ENCODE measurements at places on chromosomes 1 and 21.

GRCh38 chr1:17097787-17098186 is 21.5 kb downstream of the PADI2 start:
- DNase-seq, result no peak

- no peak for DNase-seq
Observed at GRCh38 chr1:219086956-219087469, 86.7 kb upstream of the LYPLAL1 start.

DNA sequence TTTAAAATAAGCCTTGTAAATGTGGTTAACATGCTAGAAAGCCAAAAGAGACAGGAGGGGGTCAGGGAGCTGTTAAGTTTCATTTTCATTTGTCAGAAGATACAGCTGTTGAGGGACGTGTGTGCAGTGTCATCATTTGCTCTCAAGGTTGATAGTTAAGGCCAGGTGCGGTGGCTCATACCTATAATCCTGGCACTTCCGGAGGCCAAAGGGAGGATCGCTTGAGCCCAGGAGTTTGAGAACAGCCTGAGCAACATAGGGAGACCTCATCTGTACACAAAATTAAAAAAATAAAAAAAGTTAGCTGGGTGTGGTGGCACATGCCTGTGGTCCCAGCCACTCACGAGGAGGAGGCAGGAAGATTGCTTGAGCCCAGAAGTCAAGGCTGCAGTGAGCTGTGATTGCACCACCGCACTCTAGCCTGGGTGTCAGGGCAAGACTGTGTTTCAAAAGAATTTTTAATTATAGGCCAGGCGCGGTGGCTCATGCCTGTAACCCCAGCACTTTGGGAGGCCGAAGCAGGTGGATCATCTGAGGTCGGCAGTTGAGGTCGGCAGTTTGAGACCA is 22.7 kb downstream of the ZBTB8OS start:
- DNase-seq, result no peak

DNA sequence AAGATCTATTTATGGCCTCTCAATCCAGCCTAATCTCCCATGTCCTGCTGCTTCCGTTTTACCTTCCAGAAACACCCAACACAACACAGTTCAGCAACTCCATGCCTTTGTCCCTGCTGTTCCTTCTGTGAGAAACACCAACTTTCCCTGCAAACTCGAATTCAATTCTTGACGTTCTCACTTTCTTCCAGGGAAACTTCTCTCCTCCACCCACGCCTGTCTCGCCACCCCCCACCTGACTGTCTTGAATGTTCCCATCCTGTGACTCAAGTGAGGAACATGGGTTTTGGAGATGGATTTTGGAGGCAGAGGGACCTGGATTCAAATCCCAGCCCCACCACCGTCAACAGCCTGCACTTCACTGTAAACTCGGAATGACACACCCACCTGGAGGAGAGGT is 44.8 kb downstream of the GRHL3 start:
- DNase-seq, result no peak

DNA sequence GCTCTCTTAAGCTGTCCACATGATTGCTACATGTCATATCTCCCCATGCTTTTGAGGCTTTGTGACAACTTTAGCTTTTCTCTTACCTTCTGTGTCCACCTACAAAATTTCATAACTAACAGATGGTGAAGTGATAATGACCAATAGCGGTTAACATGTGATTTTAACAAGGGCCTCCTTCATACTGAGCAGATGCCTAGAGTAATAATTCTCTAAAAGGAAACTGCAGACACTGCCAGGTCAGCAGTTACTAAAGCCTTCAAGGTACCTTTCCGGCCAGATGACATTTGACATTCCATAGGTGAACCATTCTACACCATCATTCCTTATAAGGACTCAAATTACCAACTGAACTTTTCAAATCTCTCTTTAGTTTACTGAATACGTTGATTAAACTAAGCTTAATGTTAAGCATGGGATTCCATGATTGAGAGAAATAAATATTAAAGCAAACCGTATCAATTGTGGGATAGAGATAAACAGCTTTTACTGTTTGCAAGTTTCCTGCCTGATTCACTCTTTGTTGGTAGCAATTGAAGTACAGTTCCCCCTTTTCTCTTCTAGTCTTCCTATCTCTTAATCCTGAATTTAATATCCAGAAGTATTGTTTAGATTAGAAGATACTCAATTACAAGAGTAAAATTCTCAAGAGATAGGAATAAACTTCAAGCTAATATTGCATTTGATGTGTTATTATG is 205.1 kb downstream of the PLA2G4A start:
- no peak for DNase-seq

- DNase-seq, result no peak
Observed at GRCh38 chr1:230176871-230177411, 109.9 kb downstream of the GALNT2 start.

DNA sequence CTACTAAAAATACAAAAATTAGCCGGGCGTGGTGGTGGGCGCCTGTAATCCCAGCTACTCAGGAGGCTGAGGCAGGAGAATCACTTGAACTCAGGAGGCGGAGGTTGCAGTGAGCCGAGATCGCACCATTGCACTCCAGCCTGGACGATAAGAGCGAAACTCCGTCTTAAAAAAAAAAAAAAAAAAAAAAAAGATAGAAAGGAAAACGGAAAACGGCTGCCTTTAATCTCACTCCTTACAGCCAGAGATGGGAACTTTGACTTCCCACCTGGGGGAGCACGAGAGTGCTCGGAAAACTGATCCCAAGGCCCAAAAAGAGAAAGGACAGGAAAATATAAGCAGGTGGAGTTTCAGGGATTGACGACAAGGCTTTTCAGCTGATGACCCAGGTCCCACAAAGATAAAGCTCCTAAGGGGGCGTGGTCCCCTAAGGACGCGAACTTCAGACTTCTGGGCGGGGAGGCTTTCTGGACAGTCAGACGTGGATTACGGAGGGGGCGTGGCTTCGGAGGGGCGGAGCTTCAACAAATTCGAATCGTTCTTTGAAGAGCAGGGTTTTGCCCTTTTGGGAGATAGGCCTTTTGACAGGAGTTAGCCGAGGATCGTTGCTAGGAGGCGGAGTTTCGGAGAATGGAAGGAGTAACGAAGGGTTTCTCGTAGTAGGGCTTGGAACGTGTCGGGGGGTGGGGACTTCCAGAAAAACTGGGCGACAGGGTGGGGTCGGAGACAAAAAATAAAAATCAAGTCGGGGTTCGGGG is 958 bp upstream of the CKS1B start:
- DNase-seq, result peak; percentile 79

DNA sequence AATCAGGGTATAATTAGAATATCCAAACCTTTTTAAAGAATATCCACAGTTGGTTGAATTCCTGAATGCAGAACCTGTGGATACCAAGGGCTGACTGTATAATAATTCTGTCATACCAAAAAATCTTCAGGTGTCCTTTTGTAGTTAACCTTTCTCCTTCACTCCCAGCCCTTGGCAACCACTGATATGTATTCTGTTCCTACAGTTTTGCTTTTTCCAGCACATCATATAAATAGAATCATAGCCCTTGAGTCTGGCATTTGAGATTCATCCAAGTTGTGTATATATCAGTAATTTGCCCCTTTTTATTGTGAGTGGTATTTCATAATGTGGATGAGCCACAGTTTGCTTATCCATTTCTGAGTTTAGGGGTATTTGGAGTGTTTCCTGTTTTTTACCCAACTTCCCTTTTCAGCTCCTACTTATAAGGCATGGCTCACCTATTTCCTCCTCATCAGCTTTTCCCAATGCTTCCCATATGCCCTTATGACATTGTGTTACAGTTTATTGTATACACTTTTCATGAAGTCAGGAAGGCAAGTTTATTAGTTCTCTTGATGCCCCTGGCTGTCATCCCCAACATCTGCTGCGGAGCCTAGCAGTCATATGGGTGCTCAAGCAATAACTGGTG is 35.0 kb upstream of the AGO1 start:
- DNase-seq, result no peak

DNA sequence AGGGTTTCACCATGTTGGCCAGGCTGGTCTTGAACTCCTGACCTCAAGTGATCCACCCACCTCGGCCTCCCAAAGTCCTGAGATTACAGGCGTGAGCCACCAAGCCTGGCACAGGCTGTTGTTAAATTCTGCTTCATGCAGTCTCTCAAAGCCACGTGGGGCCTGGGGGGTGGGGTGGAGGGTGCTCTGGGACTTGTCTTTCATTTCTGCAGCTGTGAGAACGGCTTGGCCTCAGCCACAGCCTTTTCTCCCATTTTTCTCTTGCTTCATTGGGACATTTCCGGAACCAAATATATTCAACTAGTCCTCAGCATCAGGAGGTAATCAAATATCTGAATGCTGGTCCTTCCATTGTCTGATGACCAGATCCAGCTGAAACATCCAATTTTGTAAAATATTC is 27.6 kb upstream of the KCNE2 start:
- no peak for DNase-seq

DNA sequence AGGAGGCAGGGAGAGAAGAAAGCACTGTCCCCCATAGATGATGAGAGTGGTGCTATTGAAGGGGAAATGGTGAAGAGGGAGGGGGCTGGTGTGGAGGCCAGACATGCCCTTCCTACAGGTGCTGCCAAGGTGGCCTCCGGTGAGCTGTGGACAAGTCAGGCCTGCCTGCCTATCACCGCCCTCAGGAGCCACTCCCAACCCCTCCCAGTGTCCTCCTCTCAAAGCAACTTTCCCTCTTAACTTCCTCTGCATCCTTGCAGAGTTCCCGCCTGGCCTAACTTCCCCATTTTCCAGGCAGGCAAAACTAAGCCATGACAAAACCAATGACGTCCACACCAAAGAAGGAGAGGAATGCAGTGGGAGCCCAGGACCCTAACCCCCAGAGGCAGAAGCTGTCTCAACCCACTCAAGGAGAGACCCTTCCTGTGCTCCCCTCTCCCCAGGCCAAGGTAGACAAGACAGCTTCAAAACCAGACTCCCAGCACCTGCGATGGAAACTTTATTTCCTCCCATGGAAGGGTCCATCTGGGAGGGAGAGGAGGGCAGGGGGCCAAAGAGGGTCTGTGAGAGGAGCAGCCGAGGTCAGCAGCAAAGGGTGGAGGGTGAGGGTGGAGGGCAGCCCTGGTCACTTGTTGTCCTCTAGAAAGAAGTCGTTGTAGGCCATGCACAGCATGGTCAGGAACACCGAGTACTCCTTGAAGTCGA is 1.0 kb upstream of the S100A6 start:
- no peak for DNase-seq

DNA sequence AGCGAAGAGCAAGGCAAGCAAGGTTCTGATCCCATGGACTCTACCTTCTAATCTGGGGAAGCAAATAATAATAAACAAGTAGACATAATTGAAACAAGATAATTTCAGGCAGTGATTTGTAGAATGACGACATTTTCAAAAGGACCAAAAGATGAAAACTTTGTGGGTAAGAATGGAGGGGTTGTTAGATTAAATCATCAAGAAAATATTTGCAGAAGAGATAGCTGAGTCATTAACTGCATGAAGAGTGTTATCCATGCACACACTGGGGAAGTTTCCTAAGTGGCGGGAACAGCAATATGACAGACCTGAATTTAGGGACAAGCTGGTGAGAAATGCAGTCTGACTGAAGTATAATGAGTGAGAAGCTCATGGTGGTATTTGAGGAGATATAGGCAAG is 583.1 kb upstream of the RGS18 start:
- no peak for DNase-seq

DNA sequence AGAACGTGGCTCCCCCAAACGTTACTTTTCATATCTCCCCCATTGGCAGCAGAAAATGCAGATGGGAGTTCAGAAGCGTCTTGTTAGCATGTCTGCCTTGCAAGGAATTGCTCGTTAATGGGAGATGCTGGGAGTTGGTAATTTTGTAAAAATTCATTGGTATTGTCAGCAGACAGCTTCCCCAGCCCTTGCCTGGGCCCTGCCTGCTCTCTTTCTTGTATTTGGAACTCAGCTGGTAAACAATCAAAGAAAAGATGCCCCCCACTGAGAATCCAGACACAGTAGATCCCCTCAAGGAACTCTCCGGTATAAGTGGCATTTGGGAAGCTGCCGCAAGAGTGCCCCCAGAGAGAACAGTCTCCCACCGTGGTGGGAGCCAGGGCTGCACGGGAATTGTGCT is 94.4 kb upstream of the IGSF21 start:
- no peak for DNase-seq

- DNase-seq, result no peak
Observed at GRCh38 chr1:33271666-33272505, 15.6 kb downstream of the ZNF362 start.

DNA sequence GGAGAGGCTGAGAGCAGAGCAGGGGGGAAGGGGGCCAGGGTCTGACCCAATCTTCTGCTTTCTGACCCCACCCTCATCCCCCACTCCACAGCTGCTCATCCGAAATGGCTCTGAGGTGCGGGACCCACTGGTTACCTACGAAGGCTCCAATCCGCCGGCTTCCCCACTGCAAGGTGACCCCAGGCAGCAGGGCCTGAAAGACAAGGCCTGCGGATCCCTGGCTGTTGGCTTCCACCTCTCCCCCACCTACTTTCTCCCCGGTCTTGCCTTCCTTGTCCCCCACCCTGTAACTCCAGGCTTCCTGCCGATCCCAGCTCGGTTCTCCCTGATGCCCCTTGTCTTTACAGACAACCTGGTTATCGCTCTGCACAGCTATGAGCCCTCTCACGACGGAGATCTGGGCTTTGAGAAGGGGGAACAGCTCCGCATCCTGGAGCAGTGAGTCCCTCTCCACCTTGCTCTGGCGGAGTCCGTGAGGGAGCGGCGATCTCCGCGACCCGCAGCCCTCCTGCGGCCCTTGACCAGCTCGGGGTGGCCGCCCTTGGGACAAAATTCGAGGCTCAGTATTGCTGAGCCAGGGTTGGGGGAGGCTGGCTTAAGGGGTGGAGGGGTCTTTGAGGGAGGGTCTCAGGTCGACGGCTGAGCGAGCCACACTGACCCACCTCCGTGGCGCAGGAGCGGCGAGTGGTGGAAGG is 17.1 kb upstream of the HDAC1 start:
- no peak for DNase-seq

DNA sequence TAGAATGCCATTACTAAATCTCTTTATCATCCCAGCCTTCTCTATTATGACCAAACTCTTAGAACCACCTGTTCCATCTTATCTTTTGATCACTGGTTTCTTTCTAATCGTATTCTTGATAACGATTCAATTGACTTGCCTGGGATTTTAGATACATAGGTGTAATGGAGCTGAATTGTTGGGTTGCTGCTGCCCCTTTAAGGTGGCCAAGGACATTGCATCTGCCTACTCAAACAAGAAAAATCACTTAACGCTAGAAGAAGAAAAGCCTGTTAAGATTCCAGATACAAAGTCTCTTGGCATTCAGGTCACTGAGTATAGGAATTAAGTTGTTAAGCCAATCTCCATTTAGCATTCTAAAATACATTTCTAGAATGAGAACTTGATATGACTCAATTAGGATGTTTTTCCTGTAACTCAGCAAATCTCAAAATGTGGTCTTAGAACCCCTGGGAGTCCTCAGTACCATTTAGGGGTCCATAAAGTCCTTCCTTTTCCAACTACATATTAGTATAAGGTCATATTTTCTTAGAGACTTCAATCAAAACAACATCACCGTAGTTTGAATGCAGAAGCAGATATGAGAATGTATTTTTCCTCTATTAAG is 12.4 kb downstream of the NEXN start:
- DNase-seq, result no peak

GRCh38 chr1:100415498-100415778 is 63.1 kb downstream of the CDC14A start:
- DNase-seq, result no peak

GRCh38 chr1:5645929-5646328 is 346.3 kb downstream of the NPHP4 start:
- DNase-seq, result no peak
